ENCODE measurements at places on chromosomes 11 and 22. TPM values are rescaled to one million over a fixed set of nuclear protein-coding genes. Genes with fewer than 3 reads are reported as not detected.

Gene ADAMTS8
- total RNA-seq = 2.6 TPM

DNA sequence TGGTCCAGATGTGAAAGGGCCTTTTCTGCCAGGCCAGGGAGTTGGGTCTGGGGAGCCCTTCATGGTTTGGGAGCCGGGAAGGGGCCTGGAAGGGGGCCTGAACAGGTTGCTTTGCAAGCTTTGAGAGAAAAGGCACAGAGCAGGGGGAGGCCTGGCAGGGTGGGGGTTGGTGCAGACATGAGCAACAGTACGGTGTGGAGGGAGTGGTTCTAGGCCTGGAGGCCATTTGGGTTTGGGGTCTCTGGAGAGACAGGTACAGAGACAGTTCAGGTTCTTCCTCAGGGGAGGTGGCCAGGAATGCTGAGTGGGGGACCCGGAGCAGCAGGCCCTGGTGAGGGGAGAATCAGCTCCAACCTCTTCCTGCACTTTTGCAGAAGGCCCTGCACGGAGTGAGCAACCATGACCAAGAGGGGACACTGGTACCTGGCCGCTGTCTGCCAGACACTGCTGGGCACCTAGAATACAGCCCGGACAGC is 1.4 kb downstream of the KDELR3 start:
- DNase-seq = no peak

GRCh38 chr22:16957781-16958180 is 50.2 kb downstream of the GAB4 start:
- DNase-seq = no peak

GRCh38 chr11:57493507-57494503 is 21.7 kb downstream of the SLC43A1 start:
- peak; percentile 77 for DNase-seq

DNA sequence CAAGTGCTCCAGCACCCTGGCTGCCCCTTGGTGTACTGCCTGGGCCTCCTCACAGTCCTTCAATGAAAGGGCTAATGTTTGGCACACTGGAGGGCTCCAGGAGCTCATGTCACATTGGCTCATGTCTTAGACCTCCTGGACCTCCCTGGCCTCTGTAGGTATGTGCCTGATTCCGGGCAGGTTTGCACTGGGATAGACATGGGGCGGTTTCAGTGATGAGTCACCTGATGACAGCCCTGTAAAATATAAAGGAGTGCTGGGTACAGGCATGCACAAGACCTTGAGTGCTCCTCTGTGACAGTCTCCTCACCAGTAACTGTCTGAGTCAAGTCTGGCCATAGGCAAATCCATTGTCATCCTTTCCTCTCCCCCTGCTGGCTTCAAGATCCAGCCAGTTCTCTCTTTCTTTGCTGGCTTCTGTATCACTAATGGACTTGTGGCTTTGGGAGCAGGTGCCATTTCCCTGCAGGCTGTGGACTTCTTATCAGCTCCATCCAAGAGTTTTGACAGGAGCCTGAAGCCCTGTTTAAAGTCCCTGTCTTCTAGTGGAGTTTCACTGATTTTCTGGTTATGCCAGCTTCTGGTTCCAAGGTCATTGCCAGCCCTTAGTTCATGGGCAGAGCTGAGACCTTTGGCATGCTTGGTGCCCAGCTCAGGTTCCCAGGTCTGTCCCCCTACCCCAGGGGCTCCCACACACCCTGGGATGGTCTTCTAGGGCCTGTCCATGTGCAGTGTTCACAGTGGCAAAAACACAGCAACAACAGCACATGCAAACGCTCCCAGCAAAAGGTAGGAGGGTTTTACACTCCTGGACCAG is 22.7 kb upstream of the P2RY2 start:
- peak; percentile 64 for DNase-seq

GRCh38 chr11:134047586-134047999 is 21.3 kb upstream of the JAM3 start:
- DNase-seq = peak; percentile 54

Data from mucosa of descending colon (tissue), 3 donors.